Stimulated activated CD8-positive, alpha-beta memory T cell treated with anti-CD3 and anti-CD28 coated beads, Interleukin-4, amount 100 ng/mL, for 1 hour (primary cell): ENCODE measurements at places on chromosomes 4 and X.
A peak's percentile ranks its signal among the peaks of the same experiment; 100 is the strongest.

DNA sequence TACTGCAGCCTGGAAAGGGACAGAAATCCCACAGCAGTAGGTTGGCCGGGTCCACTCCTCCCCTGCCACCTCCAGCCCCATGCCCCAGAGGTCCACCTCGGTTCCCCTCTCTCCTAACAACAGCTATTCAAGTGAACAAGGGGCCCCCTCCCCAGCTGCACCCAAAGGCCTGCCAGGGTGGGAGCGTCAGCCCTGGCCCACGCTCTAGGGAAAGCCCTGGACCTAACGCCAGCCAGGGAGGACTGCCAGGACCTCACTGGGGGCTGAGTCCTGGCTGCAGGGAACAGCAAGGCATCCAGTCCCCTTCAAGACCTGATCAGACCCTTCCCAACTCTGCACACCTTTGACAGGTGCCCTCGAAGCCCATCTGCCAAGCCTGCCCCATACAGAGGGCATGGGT, 13.2 kb downstream of the SLC6A8 start:
- no peak for DNase-seq

DNA sequence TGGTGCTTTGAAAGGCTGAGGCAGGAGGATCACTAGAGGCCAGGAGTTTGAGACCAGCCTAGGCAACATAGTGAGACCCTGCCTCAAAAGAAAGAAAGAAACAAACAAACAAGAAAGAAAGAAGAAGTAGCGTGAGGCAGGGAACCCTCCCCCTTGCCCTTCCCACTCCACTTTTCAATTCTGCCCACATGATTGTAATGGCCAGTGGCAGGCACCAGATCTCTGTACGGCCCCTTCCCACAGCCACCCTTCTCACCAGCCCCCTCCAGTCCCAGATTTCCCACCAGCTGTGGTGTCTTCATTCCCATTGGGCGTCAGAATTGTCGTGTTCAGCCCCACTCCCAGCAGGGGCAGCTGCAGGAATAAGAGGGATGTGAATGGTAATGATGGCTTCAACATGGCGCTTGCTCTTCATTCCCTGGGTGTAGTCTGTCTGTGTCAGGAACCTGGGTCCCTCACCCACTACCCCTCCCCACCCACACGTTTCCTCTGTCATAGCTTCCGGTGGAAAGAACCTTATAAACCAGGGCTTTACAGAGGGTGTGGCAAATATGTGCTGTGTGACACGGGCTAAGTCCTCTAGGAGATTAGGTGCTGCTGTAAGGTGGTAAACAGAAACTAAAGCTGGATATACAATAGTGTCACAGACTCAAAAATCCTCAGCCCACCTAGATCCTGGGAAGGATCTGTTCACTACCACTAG, at the start of gene IL2RG:
IL2RG (minus strand) TSS at position 437 of the 703 bp plus-strand sequence; CDS start at position 399, 38 bp downstream.
- DNase-seq: peak; percentile 61

GRCh38 chr4:86279293-86279960, 80.4 kb downstream of the MAPK10 start:
- DNase-seq: no peak

GRCh38 chrX:154046031-154046781, 26.5 kb upstream of the IRAK1 start:
- DNase-seq: no peak
